ENCODE measurements at places on chromosomes 5 and 9. TPM values are rescaled to one million over a fixed set of nuclear protein-coding genes. Genes with fewer than 3 reads are reported as not detected.

S1PR3 gene
- total RNA-seq, result 0.08 TPM

CCDC187 gene
- 0.08 TPM for total RNA-seq

SPINK7 gene
- total RNA-seq, result not detected

CACFD1 gene
- 1.6 TPM for total RNA-seq

DOCK2 gene
- 280 TPM for total RNA-seq

All from activated naive CD4-positive, alpha-beta T cell treated with anti-CD3 and anti-CD28 coated beads, Interleukin-2, amount 10 ng/mL, durations not matched to agents 5 hours and 36 hours (primary cell).